Endothelial cell of coronary artery (primary cell): ENCODE measurements at places on chromosomes 5 and 9. TPM values are rescaled to one million over a fixed set of nuclear protein-coding genes. Genes with fewer than 3 reads are reported as not detected.

IFNA2 gene
- not detected in 2 replicates for total RNA-seq

SURF1 gene
- 19.9 and 27.8 TPM in 2 replicates for total RNA-seq

CNTNAP3B gene
- total RNA-seq = 64.3 and 128 TPM in 2 replicates

PAEP gene
- not detected in 2 replicates for total RNA-seq

BTNL8 gene
- total RNA-seq = not detected in 2 replicates

RAB24 gene
- 14.0 and 22.0 TPM in 2 replicates for total RNA-seq

SMIM33 gene
- total RNA-seq = not detected in 2 replicates

IL31RA gene
- total RNA-seq = under 0.01 and 0.27 TPM in 2 replicates

COL27A1 gene
- total RNA-seq = 7.3 and 11.5 TPM in 2 replicates

CCDC192 gene
- not detected in 2 replicates for total RNA-seq

FAM170A gene
- not detected in 2 replicates for total RNA-seq

CCDC187 gene
- not detected in 2 replicates for total RNA-seq

ZFP37 gene
- total RNA-seq = 0.63 and 1.4 TPM in 2 replicates

PTCD2 gene
- total RNA-seq = 4.3 and 5.6 TPM in 2 replicates

SPATA31A3 gene
- total RNA-seq = not detected in 2 replicates

GABRP gene
- 0.36 and 0.47 TPM in 2 replicates for total RNA-seq

FRRS1L gene
- 0.28 TPM in 1 of 2 replicates, not detected in the other for total RNA-seq

SLC6A18 gene
- total RNA-seq = not detected in 2 replicates

FLT4 gene
- 5.5 and 10.6 TPM in 2 replicates for total RNA-seq

LCP2 gene
- not detected in 2 replicates for total RNA-seq

ARRDC1 gene
- 17.6 and 24.2 TPM in 2 replicates for total RNA-seq

LPAR1 gene
- total RNA-seq = 0.09 and 3.3 TPM in 2 replicates

PCDHGC4 gene
- total RNA-seq = 0.90 and 1.4 TPM in 2 replicates

DMXL1 gene
- total RNA-seq = 19.2 and 28.8 TPM in 2 replicates

WNT8A gene
- not detected in 2 replicates for total RNA-seq

ZBTB26 gene
- total RNA-seq = 2.3 and 3.7 TPM in 2 replicates

HAPLN1 gene
- total RNA-seq = 0.09 TPM in 1 of 2 replicates, not detected in the other

ADRB2 gene
- total RNA-seq = 3.1 and 3.2 TPM in 2 replicates

KCNN2 gene
- 0.54 TPM in 1 of 2 replicates, not detected in the other for total RNA-seq

SMIM32 gene
- not detected in 2 replicates for total RNA-seq

SPATA31D4 gene
- not detected in 2 replicates for total RNA-seq

CMYA5 gene
- total RNA-seq = under 0.01 TPM in 2 replicates

PCDHGA6 gene
- 2.2 and 2.8 TPM in 2 replicates for total RNA-seq

C7 gene
- total RNA-seq = 0.09 and 0.75 TPM in 2 replicates

OCLN gene
- 3.4 and 4.1 TPM in 2 replicates for total RNA-seq

CDX1 gene
- not detected in 2 replicates for total RNA-seq

PCDHA7 gene
- total RNA-seq = 0.27 and 0.28 TPM in 2 replicates

HNRNPH1 gene
- 864 and 891 TPM in 2 replicates for total RNA-seq

GFI1B gene
- not detected in 2 replicates for total RNA-seq

FAM221B gene
- not detected in 2 replicates for total RNA-seq

PFN3 gene
- total RNA-seq = not detected in 2 replicates

PRSS3 gene
- total RNA-seq = 16.2 and 53.4 TPM in 2 replicates

CCNI2 gene
- not detected in 2 replicates for total RNA-seq

ARL14EPL gene
- total RNA-seq = 0.18 TPM in 1 of 2 replicates, not detected in the other

TRUB2 gene
- 24.1 and 31.8 TPM in 2 replicates for total RNA-seq

C9 gene
- 0.27 TPM in 1 of 2 replicates, not detected in the other for total RNA-seq

CYLC2 gene
- not detected in 2 replicates for total RNA-seq

LCN2 gene
- total RNA-seq = 0.18 TPM in 1 of 2 replicates, not detected in the other

PCDHGA7 gene
- total RNA-seq = 1.4 and 2.2 TPM in 2 replicates

MARCOL gene
- total RNA-seq = not detected in 2 replicates

SLC12A7 gene
- 22.4 and 27.9 TPM in 2 replicates for total RNA-seq

QRFP gene
- total RNA-seq = not detected in 2 replicates

RORB gene
- under 0.01 TPM in 1 of 2 replicates, not detected in the other for total RNA-seq

PCDHA1 gene
- total RNA-seq = under 0.01 TPM in 1 of 2 replicates, not detected in the other

RETREG1 gene
- total RNA-seq = 0.18 and 0.28 TPM in 2 replicates

FOXD4L6 gene
- under 0.01 TPM in 1 of 2 replicates, not detected in the other for total RNA-seq
